CD4-positive, alpha-beta T cell treated with Interferon gamma for 1 hour (primary cell): ENCODE measurements at places on chromosomes 3 and 15.

GRCh38 chr3:40582401-40583027 is 57.8 kb downstream of the ZNF621 start:
- DNase-seq: no peak

- DNase-seq: no peak
Measured at GRCh38 chr15:87944050-87944449, 312.5 kb downstream of the NTRK3 start.

DNA sequence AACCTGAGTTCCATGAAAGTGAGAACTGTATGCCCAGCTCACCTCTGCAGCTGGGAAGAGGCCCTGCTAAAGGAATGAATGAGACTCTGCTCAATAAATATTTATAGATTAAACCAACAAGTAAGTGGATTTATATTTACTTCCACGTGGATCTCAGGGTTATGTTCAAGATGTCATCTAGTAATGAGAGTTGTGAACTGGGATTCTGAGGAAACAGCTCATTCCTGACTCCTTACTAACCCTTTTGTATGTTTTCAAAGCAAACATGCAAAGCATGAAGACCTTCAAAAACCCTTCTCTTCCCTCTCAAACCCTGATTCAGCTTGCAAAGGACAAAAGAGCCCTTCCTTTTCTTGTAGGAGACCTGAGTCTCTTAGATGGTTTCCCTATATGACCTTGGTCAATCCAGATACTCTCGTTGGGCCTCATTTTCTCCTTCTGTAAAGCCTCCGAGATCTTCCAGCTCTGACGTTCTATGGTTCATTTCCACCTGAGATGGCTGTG is 53.4 kb downstream of the LSM3 start:
- DNase-seq: no peak

- no peak for DNase-seq
Measured at GRCh38 chr15:74245342-74245931, 9.3 kb downstream of the CCDC33 start.

GRCh38 chr3:124552224-124552623 is 178.0 kb upstream of the UMPS start:
- no peak for DNase-seq

- no peak for DNase-seq
Measured at GRCh38 chr3:43695443-43695842, 4.7 kb downstream of the ABHD5 start.

GRCh38 chr3:146968204-146968651 is 363.1 kb upstream of the PLSCR5 start:
- no peak for DNase-seq

DNA sequence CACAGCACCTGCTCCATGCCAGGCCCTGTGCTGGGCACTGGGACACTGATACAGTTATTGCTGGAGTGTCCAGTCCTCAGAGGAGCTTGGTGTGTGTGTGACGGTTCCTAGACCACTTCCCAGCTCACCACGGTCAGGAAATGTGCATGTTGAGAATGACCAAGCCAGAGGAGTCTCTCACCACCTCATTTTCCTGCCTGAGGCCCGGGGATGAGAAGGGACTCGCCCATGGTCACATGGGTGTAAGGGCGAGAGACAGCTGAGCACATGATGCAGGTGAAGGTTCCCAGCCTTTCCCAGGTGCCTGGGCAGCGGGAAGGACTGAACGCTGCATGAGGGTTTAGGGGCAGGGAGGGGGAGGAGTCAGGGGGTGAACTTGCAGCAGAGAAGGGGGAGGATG is 180.9 kb upstream of the TLE3 start:
- no peak for DNase-seq

DNA sequence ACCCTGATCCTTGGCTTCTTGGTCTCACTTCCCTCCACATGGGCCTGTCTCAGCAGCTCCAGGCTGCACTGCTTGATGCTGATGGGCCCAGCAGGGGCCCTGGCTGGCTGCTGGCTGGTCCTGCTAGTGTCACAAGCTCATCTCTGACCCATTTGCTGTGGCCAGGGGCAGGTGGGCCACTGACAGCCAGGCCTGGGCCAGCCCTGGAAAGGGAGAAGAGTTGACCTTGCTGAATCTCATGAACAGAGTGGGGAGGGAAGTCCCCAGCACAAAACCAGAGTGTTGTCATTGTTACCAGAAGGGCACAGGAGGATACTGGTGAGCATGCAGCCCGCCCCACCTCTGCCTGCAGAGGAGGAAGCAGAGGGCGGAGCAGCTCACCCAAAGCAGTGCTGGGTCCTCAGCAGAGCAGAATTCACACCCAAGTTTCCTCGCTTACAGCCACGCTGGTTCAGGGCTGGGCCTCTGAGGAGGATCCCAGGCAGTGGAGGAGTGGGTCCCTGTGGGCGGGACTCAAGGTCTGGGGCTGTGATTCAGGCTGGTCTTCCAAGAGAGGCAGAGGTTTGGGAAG is 7.6 kb upstream of the KLF15 start:
- no peak for DNase-seq

- no peak for DNase-seq
Measured at GRCh38 chr3:23161896-23162570, 41.1 kb upstream of the UBE2E2 start.

DNA sequence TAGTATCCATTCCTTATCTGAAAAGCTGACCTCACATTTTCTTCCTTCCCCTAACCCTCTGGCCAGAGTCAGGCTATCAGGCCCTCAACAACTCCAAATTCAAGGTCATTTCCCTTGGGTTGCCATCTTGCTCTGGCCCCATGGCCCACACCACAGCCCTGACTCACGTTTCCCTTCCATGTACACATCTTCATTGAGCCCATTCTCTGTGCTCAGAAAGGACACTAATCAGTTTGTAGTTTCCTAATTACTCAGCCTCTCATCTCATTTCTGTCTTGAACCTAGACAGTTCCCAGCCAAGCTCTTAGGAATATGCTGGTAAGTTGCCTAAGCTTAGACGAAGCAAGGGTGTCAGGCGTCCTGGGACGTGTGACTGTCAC is 14.9 kb downstream of the TGM5 start:
- DNase-seq: no peak

DNA sequence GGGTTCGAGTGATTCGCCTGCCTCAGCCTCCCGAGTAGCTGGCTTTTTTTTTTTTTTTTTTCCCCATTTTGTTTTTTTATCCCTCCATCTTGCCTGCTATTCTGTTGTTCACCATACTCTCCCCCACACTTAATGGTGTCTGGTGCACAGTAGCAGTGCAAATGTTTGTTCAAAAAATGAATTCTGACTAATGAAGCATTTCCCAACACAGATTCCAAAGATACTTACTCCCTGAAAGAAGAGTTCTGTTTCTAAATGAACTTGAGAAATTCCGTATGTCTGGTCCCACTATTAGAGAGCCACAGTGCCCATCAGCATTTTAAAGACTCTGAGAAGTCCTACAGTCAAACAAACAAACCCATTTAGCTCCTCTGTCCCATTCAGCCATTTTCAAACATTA is 9.5 kb downstream of the EDEM1 start:
- DNase-seq: no peak

DNA sequence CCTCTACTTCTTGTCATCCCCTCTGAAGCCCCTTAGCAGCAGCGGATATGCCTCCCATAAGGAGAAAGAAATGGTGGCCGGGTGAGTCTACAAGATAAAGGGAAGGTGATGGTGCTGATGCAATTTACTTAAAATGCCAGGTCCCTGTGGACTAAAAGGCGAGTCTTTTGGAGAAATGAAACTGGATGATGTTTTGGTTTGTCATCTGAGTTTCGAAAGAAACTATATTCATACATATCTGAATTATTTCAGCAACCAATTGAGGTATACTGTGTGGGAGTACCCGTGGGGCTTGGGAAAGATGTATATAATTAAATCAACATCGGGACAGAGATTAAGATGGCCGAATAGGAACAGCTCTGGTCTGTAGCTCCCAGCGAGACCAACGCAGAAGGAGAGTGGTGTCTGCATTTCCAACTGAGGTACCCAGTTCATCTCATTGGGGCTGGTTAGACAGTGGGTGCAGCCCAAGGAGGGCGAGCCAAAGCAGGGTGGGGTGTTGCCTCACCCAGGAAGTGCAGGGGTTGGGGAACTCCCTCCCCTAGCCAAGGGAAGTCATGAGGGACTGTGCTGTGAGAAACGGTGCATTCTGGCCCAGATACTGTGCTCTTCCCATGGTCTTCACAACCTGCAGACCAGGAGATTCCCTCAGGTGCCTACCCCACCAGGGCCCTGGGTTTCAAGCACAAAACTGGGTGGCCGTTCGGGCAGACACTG is 210.6 kb upstream of the CHRM5 start:
- DNase-seq: peak; percentile 9

DNA sequence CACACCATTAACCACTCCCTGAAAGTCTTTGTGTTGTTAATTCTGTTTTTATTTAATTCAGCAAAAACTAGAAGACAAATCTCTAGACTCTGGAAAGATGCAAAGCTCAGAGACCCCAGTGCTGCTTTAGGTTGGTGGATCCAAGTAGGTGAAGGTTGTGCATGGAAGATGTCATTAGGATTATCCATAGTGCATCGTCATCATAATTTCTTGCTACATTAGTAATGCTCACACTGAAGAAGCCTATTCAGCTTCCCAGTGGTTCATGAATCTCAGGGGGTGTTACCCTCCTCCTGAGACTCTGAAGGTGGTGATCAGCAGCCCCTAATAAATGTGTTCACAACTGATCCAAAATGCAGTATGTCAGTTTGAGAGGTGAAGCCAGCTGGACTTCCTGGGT is 272.8 kb downstream of the CD47 start:
- no peak for DNase-seq

DNA sequence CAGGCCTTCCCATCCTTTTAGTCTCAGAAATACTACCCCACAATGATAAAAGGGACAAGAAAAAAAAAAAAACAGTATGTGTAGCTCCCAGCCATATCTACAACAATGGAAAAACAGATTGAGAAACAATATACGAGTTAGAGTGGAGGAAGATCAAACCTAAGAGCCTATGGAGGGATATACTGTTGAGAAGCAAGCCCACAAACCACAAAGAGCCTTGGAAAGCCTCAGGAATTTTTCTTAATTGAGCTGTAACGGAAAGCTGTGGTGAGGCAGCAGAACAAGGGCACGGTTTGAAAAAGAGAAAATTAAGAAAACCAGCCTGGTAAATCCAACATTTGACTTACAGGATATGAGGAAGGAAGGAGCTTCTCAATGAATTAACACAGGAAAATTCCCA is 21.4 kb downstream of the KPNA1 start:
- DNase-seq: no peak

- DNase-seq: no peak
Measured at GRCh38 chr3:109685084-109686079, 348.0 kb upstream of the DPPA4 start.

DNA sequence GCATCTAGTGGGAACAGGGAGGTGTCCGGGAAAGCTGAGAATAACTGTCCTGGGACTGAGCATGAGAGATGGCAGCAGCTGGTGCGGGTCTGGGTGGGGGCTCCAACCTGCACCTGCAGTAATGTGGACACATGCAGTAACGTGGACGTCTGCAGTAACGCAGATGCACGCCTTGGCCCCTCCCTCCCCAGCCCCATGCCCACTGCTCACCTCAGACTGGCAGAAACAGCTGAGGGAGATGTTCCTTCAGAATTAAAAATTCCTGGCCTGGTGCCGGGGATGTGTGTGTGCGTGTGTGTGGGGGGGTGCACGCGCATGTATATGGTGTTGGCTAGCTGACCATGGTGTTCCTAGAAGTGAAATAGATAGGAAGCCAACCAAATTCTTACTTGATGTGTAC is 86.7 kb upstream of the OXTR start:
- no peak for DNase-seq

DNA sequence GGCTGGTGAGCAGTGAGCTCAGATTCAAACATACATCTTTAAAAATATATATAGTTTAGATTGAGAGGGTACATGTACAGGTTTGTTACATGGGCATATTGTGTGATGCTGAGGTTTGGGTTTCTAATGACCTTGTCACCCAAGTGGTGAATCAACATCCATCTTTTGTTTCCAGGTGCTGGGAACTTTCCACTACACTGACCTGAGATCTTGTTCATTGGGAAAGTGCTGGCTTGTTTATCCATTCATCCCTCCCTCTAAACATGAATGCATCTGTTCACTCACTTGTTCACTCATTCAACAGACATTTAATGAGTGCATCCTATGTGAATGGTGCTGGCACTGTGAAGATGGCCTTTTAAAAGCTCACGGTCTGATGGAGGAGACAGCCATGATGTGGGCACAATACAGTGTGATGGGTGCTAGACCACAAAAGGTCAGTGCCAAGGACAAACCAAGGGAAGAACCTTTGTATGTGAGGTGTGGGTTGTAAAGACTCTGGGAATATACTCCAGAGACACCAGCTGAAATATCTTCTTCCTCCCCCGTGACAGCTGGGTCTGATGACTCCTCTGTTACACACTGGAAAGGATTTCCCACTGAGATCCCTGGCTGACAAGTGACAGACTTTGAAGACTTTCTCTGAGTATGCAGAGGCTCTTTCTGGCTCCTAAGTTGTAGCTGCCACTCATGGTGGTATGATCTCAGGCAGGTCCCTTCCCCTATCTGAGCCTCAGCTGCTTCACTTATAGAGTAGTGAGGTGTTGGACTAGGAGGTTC is 16.2 kb upstream of the ITGA11 start:
- DNase-seq: no peak

DNA sequence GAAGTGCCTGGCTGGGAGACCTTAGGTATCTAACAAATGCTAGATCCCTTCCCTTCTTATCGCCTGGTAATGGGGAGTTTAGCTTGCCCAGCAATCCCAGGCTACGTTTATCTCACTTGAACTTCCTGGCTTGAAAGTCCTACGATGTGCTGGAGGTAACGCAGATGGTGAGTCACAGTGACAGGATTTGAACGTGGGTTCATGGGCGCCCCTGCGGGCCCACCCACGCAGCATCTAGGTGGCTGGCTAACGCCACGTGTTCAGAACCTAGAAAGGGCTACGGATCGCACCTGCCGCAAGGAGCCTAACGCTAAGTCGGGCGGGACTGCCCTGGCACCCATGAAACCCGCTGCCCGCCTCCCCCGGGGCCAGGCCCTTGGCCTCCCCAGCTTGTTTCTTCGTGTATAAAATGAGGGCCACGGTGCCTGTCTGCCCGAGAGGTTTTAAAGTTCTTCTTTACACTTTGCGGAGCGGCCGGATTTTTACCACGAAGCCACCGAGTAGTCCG is 600 bp upstream of the USP3 start:
- DNase-seq: peak; percentile 91

- DNase-seq: no peak
Measured at GRCh38 chr3:73745526-73746191, 120.9 kb upstream of the PDZRN3 start.

DNA sequence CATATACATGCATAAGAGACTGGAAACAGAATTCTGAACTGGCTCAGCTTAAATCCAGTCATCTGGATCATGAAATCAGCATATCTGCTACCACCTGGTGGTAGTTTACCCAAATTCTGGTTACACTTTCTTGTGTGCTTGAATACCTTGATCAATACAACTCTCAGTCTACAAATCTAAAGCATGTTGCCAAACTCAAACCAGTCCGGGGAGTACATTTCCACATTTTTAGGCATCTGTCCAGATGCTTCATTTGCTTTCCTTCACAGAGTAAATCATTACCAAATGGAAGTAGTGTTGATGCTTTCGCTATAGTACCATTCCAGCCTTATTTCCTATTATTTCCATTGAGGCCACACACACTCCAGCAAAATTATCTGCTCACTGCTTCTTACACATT is 126.4 kb downstream of the P2RY1 start:
- no peak for DNase-seq
